Stimulated activated CD4-positive, alpha-beta T cell treated with anti-CD3 and anti-CD28 coated beads, Interleukin-12 subunit alpha, Interleukin-12 subunit beta, amount 100 ng/mL, for 48 hours (primary cell): ENCODE measurements at places on chromosomes 16 and 17.

DNA sequence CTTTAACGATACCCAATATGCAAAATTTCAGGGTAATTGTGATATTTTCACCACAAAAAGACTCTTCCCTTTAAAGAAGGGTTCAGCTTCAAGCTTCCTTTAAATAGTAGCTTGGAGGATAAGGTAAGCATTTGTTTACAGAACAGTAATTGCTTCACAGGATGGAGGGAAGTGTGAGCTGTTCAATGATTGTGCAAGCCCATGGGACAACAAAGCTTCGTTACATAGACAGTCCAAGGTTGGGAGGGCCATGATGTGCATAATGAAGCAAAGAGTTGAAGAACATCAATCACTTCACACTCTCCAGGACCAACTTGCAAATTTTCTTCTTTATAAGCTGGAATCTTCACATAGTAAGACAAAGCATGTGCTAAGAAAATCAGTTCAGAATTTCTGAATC lies 145.0 kb upstream of the ASIC2 start:
- DNase-seq = no peak

GRCh38 chr17:48527547-48527932 lies 3.3 kb downstream of the HOXB1 start:
- no peak for DNase-seq

GRCh38 chr17:34530918-34531317 lies 48.5 kb upstream of the TMEM132E start:
- DNase-seq = no peak

DNA sequence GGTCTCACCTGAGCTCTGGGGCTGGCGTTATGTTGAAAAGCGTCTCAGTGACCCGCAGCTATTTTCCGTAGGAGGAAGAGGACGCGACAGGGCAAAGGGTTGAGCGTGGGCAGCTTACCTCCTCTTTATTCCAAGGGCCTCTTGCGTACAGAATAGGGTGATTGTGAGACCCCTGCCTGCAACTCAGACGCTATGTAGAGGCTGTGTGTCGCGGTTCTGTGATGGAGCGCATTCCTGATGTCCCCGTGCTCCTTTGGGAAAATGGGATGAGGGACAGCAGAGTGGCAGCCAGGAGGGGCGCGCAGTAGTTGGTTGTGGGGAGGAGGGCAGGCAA lies 531 bp upstream of the CDH8 start:
- no peak for DNase-seq

GRCh38 chr17:39359994-39360393 lies 41.4 kb downstream of the FBXL20 start:
- no peak for DNase-seq

DNA sequence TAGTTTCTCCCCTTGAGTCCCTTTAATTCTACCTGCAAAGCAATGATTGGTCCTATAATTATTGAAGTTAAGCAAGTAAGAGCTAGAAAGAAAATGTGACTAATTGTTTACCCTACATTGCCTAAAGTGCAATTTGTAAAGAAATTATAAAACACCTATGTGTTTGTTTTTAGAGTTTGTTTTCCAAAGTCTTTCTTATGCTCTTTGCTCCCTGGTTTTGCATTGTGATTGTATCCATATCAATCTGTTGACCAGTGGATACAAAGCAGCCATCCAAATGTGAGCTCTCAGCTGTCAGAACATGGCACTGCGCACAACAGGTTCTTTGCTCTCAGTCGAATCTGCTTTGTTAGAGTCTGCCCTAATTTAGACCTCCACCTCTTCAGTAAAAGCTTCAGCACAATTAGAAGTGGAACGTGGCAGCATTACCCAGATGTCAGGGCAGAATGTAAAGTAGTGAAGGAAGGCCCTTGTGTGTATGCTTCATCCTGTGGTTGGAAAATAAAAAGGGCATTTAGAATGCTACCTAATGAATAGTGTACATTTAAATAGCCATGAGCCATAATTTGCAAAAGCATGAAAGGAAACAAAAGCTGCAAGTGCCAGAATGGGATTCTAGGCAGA lies 70.5 kb downstream of the AATF start:
- DNase-seq = no peak

DNA sequence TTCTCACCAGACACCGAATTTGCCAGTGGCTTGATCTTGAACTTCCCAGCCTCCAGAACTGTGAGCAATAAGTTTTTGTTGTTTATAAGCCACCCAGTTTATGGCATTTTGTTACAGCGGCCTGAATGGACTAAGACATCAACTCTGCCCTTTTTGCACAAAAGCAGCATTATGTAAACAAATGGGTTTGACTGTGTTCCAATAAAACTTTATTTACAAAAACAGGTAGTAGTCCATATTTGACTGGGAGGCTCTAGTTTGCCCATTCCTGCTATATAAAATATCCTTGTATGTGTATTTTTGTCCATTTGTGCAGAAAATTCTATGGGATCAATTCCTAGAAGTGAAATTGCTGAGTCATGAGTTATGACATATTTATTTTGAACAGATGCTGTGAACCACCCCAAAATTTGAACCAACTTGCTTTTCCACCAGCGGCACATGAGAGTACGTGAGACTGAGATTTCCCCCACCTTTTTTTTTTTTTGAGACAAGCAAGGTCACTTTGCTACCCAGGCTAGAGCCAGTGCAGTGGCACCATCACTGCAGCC lies 21.3 kb upstream of the CLEC19A start:
- DNase-seq = no peak

DNA sequence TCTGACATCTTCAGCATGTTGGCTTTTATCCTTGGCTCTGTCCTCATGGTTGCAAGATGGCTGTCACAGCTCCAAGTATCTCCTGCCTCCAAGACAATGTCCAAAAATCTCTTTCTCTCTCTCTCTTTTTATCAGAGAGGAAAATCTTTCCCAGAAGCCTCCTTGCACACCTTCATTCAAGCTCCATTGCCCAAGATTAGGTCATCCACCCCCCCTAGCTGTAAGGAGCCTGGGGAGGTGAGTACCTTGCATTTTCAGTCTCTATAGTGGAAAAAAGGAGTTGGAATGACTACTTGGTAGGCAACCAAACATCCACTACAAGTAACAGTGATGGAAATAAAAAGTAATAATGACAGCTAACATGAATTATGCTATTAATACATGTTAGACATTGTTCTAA lies 22.0 kb upstream of the NSMCE1 start:
- no peak for DNase-seq

GRCh38 chr16:86466696-86467406 lies 43.5 kb upstream of the FOXF1 start:
- no peak for DNase-seq

DNA sequence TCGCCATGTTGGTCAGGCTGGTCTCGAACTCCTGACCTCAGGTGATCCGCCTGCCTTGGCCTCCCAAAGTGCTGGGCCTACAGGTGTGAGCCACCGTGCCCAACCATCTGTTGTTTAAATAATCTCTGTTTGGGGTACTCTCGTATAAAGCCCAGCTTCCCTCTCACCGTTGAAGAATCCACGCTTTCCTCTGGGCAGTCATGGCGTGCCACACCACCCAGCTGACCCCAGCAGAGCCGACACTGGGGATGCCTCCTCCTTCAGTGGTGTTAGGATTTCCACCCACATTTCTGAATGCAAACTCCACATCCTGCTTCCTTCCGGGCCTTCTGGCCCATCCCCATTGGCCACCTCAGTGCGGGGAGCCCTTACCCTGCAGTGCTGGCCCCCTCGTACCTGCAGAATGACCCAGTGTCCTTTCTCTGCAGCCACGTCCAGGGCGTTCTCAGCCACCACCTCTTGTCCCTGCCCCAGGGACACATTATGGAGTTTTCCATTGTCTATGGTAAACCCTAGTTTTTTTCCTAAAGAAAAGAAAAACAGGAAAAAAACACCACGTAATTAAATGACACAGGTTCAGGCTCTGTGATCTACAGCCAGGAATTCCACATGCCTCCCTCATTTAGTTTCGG lies 60.4 kb downstream of the PGS1 start:
- DNase-seq = no peak

- DNase-seq = no peak
Observed at GRCh38 chr17:32774695-32775084, 102.2 kb downstream of the MYO1D start.

GRCh38 chr17:7852919-7853690 lies 1.8 kb upstream of the TMEM88 start:
- DNase-seq = no peak

DNA sequence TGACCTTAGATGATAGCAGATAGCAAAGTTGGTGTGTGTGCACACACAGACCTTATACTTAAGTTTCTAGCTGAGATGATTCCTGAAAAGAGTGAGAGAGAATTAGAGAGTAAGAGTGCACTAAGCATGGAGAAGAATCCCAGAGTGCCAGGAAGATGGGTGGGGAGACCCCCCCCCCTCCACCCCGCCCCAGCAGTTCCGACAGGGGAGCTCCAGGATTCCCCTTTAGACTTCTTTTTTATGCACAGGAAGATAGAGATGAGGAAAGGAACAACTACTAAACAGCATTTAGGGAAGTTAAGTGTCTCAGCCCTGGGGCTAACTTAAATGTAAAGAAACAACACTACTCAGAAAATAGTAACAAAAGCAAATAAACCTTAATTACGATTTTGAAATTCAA lies 878.0 kb upstream of the GOT2 start:
- no peak for DNase-seq

GRCh38 chr17:3904501-3904900 lies 11.6 kb upstream of the CAMKK1 start:
- DNase-seq = no peak

GRCh38 chr17:45976755-45977505 lies 22.1 kb upstream of the STH start:
- no peak for DNase-seq

DNA sequence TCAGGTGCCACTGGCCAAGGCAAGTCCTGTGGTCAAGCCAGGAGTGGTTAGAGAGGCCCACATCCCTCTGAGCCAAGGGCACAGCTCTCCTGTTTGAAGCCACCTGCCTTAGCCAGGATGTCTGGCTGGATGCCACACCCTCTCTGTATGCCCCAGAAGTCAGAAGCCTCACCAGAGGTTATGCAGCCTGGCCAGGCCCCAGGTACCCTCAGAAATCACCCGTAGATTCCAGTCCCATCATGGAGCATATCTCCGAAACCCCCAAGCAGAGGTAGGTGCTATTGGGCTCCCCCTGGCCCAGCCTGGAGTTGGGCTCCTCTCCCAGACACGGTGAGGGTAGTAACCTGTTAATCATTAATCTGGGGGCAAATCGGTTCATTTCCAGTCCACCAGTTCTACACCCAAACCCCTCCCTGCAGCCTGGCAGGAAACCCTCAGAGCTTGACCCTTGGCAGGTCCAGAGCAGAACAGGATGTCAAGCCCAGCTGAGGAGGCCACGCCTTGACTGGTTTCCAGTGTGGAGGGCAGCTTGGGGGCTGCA lies 60.6 kb upstream of the TMEM97 start:
- DNase-seq = no peak

GRCh38 chr17:43381621-43382020 lies 17.2 kb upstream of the ARL4D start:
- no peak for DNase-seq

- DNase-seq = no peak
Observed at GRCh38 chr17:59425085-59425931, 93.9 kb downstream of the YPEL2 start.

GRCh38 chr17:69883120-69883519 lies 191.9 kb upstream of the KCNJ16 start:
- DNase-seq = no peak

GRCh38 chr17:41784207-41784744 lies 2.2 kb downstream of the JUP start:
- no peak for DNase-seq

DNA sequence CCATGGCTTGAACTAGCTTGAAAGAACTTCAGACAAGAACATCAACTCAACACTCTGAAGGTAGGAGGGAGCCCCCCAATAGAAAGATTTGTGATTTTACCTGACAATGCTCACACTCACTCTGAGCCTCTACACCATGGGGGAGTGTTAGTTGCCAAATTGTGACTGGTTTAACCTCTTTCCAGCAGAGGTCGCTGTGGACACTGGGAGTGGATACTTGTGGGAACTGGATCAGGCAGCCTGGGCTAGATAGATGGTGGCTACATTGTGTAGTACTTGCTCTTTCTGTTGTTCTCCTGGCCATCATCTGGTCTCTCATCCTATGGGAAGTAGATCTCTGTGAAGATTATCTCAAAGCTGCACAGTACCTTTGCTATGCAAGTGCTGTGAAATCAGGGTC lies 2.9 kb downstream of the SMPD3 start:
- peak; percentile 33 for DNase-seq

- no peak for DNase-seq
Observed at GRCh38 chr17:55737976-55738501, 12.8 kb upstream of the PCTP start.

DNA sequence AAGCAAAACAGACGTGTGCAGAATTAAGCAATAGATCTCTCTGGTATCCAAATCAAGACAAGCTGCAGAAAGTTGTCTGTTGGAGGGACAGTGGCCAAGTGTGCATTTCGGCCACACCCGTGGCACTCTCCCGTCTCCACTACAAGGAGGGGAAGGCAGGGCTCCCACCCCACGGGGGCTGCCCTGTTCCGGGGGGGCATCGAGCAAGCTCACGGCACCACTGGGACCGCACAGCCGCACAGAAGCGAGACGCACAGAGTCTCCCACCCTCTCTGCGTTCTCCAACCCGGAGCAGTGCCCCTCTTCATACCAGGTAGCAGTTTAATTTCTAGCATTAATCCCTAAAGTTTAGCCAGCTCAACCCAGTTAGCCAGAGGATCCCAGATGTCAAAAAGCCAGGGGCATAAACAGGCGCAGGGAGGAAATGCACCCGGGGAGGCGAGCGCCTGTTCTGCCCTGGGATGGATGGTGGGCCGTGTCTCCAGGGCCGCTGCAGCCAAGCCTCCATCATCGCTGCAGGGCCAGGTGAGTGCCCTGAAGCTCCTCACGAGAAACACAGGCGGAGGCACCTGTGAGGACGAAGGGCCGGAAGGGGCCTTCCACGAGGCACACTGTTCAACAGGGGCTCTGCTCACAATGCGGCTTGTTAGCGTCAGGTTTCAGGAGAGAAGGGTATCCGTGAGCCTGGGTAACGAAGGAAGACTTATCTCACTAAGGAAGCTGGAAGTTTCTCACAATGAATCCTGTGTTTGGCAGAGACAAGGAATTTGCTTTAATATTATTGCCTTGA lies 42.1 kb upstream of the METRNL start:
- no peak for DNase-seq

DNA sequence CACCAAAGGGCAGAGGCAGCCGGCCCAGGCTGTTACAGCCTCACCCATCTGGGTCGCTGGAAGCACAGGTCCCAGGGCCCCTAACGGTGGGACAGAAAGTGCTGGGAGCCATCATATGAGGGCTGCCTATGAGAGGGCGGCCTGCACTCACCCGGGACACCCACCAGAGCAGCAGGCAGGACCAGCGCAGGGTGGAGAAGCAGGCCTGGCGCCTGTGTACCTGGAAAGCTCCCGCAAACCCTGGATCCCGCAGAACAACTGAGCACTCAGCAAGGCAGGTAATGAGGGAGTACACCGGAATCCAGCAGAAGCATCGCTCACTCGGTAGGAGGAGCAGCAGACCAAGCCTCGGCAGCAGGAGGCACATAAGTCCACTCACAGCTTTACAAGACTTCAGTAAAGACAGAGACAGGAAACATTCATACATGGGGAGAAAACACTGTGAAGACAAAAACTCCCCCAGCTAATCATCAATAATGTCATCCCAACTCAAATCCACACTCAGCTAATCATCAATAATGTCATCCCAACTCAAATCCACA lies 31.5 kb upstream of the C16orf95 start:
- no peak for DNase-seq
